Osteoblast (primary cell): ENCODE measurements at places on chromosomes 1 and 21.

DNA sequence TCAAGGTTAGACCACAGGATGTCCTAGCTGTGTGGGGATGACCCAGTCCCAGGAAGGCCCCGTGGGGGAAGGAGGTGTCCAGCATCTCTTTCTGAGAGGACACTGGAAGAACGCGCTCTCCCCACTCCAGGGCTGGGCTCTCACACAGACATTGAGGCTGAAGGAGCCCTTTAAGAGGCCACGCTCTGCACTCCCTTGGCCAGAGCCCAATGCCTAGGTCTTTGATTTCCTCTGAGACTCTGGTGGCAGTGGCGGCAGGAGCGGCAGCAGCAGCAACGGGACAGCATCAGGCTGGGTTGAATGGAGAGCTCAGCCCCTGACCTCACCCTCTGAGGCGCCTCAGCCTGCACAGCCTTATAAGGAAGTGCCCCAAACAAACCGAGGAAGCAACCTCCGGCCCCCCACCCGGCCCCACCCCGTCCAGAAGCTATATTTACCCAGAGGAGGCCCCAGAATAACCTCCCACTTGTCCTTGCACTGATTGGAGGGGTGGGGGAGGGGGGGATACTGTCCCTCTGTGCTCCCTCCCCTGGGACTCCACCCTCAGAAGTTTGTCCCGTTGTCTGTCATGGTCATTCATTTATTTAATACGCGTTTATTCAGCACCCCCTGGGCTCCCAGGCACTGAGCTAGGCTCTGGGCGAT is 12.3 kb downstream of the NES start:
- DNase-seq = peak; percentile 84

DNA sequence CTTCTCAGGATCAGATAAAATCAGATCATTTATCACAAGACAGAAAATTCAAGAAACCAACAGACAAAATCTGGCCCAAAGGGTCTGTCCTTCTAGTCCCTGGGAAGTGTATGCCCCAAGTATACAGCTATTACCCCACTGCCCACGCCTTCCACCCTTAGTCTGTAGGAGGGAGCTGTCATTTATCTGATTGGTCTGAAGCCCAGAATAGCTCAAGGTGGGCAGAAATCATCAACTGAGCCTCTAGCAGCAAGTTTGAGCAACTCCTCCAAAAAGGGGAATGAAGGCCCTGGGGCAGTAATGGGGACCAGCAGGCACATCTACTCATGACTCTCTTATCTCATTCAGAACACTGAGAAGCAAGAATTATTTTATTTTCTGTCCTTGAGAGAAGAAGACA is 126.9 kb downstream of the MATN1 start:
- no peak for DNase-seq

DNA sequence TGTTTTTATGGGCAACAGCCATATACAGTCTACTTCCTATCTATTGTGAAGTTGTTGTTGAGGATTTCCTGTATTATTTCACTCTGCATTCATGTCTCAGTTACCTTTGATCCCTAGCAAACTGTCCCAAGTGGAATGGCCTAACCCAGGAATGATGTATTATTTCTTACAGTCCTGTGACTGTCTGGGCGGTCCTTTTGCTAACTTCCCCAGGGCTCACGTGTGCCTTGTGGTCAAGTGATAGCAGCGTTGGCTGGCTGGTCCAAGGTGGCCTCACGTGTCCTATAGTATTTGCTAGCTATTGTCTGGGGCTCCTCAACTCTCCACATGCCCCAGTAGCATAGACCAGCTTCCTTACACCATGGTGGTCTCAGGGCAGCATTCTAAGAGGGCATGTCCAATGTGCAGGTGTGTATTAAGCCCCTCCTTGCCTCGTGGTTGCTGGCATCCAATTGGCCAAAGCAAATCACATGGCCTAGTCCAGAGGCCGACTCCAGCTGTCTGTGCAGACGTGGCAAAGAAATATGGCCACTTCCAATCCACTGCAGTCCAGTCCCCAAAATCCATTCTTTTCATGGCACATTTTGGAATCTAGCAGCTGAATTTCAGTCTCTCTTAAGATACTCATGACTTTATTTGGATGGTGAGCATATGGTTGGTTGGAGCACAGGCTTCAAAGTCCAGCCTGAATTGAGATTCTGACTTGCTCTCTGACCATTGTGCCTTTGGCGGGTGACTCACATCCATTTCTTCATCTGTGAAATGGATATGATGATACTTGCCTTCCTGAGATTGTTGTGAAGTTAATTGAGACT is 94.1 kb downstream of the GALNT2 start:
- DNase-seq = no peak

DNA sequence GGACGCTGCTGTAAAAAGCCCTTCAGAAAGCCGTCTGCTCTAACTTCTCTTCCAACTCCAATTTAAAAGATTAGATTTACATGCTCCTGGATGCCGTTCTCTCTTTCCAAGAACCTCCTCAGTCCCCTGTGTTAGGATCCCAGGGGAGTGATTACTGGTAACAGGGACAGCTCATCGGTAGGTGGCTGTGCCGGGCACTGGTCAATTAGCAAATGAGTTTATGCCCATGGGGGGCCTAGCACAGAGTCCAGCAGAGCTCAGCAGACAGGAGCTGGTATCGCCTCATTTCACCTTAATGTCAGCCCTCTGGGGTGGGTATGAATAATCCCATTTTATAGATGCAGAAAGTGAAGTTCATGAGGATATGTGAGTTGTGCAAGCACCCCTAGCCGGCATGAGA is 191.9 kb downstream of the GRIK3 start:
- DNase-seq = no peak
